ENCODE measurements at places on chromosomes 16 and 17.

DNA sequence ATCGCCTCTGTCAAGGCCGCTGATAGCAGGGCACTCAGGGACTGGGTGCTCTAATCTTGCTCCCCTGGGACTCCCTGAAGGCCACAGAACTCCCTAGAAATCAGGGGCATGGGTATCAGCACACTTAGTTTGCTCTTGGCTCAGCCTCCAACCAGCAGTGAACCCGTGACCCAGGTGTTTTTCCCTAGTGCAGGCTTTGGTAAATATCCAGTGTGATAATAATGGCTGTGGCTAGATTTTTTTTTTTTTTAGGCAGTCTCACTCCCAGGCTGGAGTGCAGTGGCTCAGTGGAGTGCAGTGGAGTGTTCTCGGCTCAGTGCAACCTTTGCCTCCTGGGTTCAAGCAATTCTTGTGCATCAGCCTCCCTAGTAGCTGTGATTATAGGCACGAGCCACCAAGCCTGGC, 10.3 kb downstream of the NUPR1 start:
- no peak for DNase-seq

DNA sequence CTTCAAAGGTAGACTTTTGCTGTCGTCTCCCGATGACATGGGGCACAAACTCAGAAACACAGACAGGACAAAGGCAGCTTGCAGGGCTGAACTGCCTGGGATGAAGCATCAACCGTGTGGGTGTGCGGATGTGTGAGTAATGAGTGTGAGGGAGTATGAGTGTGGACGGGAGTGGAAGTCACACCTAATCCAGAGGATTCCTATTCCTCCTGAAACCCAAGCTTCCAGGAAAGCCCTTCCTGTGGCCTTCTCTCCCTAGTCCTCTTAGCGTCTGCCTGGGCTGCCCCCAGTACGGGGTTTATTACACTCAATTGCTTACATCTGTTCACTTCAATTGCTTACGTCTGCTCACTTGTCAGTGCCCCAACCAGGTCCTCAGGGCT, 2.3 kb upstream of the IL4R start:
- DNase-seq, result no peak

- no peak for DNase-seq
These were observed 316.6 kb downstream of the CDH13 start for GRCh38 chr16:82943371-82943770.

- no peak for DNase-seq
These were observed 40.8 kb upstream of the BPTF start for GRCh38 chr17:67784364-67785121.

- DNase-seq, result no peak
These were observed 247.8 kb downstream of the ENGASE start for GRCh38 chr17:79322211-79323123.

GRCh38 chr16:15403392-15403995, 7.9 kb downstream of the MPV17L start:
- no peak for DNase-seq

GRCh38 chr16:87816507-87817100, 50.8 kb upstream of the KLHDC4 start:
- no peak for DNase-seq

DNA sequence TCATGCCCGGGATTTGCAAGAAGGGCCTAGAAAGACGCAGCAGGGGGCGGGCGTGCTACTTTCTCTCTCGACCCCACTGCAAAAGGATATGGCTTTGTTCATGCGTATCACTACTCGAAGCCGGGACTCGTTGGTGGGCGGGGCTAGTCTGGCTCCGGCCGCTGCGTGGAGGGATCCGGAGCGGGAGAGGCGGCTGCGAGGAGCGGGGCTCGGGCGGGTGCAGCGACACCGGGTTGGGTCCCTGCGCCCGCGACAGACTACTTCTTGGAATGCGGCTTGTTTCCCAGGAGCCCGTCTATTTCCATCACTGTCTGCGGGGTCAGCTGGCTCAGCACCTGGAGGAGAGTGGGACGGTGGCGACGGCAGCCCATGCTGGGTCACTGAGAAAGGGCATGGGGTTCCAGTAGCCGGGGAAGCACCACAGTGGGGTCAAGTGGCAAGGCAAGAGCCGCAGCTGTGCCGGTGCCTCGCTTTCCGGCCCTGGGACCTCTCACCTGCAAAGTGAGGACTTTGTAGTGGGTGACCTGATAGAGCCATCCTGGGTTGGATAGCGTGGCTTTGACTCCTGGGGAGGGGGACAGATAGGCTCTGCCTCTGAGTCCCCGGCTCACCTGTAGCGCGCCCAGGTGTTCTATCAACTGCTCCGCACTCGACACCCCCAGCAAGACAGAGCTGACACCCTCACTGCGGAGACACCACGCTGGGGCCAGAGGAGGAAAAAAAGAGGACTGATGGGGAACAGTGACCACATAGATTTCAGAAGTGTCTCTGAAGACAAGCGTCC, 6.6 kb downstream of the KCNAB3 start:
- DNase-seq, result peak; percentile 66

DNA sequence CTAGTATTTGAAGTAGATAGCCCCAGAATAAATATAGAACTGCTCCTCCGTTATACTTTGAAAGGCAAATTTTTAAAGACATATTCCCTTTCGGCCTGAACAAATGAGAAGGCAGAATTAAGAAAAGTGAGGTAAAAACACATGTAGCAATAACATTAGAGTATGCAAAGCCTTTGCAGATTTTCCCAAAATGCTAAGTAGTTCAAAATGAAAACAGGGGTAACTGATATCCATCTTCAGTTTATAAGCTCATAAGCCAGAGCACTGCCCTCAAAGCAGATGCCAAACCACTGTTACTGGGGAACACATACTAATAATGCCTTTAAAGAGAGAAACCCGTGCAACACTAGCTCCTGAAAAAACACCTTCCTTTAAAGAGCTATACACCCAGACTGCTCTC, 51.3 kb upstream of the CLEC18B start:
- no peak for DNase-seq

DNA sequence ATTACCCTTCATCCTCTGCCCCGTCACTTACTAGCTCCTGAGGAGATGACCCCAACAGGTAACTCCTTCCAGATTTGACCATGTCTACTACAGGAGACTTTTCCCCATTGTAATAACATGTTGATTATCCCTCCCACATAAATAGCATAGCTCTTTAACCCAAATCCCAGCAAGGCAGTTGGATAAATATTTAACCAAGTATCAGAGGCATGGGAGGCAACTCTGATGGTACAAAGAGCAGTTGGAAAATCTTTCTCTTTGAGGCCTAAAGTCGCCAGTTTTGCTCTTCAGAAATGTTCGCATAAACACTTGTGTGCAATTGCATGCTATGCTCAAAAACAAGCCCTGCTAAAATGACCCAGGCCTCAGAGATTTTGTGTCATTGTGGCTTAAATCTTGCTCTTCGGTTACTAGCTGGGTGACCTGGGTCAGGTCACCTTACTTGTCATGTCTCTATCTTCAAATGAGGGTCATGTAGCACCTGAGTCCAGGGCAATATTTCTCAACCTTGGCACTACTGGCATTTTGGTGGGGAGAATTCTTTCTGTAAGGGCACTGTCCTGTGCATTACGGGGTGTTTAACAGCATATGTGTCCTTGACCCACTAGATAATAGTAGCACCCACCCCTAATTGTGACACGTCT, 48.8 kb downstream of the HSD17B2 start:
- no peak for DNase-seq

- no peak for DNase-seq
These were observed 46.6 kb upstream of the SLC38A10 start for GRCh38 chr17:81341516-81342268.

DNA sequence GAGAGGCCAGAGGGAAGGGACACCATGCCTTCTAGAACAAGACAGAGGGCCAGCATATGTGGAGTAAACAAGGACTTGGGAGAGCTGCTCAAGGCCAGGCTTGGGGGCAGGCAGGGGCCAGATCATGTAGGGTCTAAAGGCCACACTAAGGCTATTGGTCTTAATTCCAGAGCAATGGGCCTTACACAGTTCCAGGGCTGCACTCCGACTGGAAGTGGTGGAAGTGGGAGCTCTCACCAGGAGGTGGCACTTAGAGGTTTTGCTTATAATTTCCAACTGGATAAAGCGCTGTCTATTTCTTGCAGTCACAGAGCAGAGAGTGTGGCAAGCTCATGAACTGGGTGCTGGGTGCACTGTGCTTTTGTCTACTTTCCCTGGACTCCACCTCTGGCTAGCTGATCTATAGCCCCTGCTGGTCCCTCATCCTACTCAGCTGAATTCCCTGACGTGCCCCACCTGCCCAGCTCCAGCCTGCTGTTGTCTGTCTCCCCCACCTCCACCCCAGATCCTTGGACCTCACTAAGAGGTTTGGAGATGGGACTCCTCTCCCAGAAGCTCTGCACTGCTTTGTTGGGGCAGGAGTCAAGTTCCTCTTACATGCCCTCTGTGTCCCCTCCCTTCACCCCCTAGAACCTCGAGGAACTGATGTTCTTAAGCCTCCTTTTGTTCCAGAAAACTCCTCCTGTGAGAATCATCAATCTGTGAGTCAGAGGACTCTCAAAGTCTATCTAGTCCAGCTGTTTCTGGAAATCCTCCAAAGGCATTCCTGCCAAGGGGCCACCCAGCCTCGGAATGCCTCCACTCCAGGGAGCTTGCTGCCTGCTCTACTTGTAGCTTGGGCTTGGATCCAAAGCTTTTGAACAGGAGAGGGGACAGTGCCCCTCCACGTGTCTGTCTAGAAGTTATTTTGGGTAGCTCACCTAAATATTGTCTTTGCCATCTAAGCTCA, 48.1 kb upstream of the KSR1 start:
- DNase-seq, result no peak

DNA sequence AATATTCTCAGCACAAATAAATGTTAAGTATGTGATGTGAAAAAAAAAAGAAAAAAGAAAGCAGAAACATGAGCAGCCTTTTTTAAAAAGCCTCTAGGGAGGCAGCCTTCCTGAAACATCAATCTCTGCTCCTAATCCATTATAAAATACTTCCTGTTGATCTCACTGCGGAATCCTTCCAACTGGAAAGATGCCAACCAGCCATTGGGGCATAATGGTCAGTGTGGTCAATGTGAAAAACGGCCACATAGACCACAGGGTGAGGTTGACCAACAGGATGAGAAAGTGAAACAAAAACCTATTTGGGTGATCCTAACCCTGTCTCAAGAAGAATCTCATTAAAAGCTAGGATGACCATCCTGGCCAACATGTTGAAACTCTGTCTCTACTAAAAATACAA, 26.1 kb upstream of the ABCA8 start:
- DNase-seq, result no peak

GRCh38 chr16:66741169-66741900, 10.1 kb downstream of the DYNC1LI2 start:
- no peak for DNase-seq

- no peak for DNase-seq
These were observed 72.0 kb downstream of the CMIP start for GRCh38 chr16:81516478-81517149.

DNA sequence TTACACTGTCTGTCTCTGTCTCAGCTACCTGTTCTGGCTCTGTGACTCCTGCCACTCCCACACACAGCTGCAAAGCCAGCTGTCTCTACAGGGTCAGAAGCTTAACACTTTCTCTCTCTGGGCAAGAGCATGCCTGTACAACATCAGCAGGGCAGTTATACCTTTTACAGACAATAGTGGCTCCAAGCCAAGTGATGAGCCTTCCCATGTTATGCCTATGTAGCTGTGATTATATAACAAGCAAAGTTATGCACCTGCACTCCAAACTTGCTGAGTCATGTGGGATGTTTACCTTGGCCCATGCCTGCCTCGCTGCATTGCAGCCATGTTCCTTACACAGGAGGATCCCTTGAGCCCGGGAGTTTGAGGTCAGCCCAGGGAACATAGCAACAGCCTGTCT, 31.8 kb upstream of the APPBP2 start:
- DNase-seq, result no peak

- DNase-seq, result no peak
These were observed 238.1 kb downstream of the MRTFB start for GRCh38 chr16:14309001-14309886.

GRCh38 chr16:3949946-3950342, 69.4 kb upstream of the CREBBP start:
- DNase-seq, result no peak

GRCh38 chr16:58500430-58501241, 693 bp downstream of the NDRG4 start:
- DNase-seq, result no peak

DNA sequence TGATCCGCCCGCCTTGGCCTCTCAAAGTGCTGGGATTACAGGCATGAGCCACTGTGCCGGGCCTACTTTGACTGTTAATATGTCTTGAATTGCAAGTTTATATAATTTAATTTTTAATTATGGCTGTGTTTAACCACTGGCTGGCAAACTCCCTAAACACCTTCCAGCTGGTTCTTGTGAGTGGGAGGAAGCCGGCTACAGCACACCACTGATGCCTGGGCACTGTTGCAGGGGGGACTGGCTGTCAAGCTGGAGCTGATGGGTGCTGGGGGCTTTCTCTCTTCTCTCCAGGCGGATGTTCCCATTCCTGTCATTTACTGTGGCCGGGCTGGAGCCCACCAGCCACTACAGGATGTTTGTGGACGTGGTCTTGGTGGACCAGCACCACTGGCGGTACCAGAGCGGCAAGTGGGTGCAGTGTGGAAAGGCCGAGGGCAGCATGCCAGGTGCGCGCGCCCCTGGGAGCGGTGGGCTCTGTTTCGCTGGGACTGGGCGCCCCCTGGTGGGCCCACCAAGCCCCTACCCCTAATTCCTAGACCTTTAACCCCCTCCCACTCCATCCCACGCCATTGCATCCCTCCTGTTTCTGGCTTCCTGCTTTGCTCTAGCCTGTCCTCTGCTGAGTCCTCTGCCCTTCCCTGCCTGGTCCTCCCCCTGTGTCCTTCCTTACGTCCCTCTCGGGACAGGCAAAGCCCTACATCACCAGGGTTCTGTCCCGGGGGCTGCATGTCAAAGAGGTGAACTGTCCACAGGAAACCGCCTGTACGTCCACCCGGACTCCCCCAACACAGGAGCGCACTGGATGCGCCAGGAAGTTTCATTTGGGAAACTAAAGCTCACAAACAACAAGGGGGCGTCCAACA, 9.5 kb downstream of the TBX21 start:
- DNase-seq, result no peak

- peak; percentile 9 for DNase-seq
These were observed 42.0 kb downstream of the MGAT5B start for GRCh38 chr17:76909971-76910760.

GRCh38 chr17:21460358-21460757, 84.2 kb downstream of the KCNJ12 start:
- DNase-seq, result no peak

DNA sequence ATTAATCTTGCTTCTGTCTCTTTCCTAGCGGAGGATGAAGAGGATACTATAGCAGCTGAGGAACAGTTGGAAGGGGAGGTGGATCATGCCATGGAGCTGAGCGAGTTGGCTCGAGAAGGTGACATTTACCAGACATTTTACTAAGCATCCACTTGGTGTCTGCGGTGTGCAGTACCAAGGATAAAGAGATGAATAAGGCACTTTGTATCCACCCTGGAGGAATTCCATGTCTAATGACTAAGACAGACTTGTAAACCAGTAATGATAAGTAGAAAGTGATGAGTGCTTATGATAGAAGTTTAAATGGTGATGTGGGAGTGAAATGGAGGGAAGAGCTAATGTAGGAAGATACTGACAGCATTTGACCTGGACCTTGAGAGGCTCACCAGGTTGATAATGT, 12.0 kb downstream of the SRCAP start:
- no peak for DNase-seq

- no peak for DNase-seq
These were observed 8.4 kb downstream of the CDH11 start for GRCh38 chr16:65113441-65113840.
